ENCODE measurements at places on chromosomes 4 and X.

DNA sequence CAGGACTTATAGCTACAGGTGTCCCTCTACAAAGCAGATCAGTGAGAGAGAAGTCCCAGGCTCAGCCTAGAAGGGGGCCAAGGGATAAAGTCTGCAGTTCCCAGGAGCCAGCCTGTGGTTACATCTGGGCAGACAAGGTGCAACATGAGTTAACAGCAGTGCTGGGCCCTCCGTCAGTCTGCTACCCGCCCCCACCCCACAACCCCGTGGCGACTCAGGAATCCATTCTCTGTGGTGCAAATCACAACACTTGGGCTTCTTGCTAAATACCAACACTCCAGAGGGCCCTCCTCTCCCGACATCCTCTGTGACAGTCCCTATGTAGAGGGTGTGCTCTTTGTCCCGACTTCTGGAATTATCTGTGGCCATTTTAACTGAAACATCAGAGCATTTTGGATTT, 13.8 kb downstream of the GPM6B start:
- no peak for DNase-seq

- peak; percentile 57 for DNase-seq
Observed at GRCh38 chr4:89837993-89838390, 1.0 kb upstream of the SNCA start.

DNA sequence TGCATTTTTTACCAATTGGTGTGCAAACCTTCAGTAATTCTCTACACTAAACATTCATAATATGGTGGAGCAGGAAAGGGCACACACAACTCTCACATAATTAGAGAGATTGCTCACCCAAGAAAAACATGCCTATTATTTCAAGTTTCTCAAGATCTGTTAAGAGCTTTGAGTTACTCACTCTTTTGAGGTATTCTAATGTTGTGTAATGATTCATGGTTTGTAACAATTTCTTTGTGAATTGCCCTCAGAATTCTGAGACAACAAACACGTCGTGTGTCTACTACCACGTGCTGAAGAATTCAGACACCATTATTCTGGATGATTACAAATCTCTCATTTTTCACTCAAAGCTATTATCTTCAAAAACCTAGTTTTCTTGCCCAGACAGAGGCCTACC, 82.8 kb downstream of the PDGFC start:
- no peak for DNase-seq

- no peak for DNase-seq
Observed at GRCh38 chr4:80305466-80305865, 30.1 kb upstream of the CFAP299 start.

DNA sequence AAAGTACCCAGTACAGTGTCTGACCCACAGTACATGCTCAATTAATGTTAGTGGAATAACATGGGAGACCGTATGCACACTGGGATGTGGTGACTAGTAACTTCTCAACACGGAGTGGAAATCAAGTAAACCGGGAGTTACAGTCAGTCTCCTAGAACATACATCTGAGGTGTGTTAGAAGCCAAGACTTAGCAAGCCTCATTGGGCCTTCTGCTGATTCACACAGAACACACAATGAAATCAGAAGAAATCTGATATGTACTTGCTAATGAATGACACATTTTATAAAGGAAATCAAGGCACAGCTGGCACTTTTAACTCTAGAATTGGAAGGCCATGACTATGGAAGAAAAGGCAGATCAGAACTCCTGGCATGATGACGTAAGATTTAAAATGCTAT, 13.0 kb downstream of the TRAPPC2 start:
- DNase-seq, result no peak

- peak; percentile 11 for DNase-seq
Observed at GRCh38 chr4:94127707-94128328, 79.8 kb upstream of the SMARCAD1 start.

DNA sequence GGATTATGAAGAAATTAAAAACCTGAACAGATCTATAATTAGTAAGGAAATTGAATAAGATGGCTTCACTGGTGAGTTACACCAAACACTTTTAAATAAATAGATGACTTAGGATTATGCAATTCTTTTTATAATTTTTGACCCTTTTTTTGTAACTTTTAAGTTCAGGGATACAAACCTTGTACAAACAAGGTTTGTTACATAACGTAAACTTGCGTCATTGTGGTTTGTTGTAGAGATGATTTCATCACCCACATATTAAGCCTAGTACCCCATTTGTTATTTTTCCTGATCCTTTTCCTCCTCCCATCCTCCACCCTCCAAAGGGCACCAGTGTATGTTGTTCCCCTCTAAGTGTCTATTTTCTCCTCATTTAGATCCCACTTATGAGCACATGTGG, 75.7 kb downstream of the CPEB2 start:
- no peak for DNase-seq

- DNase-seq, result no peak
Observed at GRCh38 chr4:118790544-118790943, 45.4 kb downstream of the SEC24D start.

GRCh38 chr4:79772510-79772909, 300.5 kb downstream of the ANTXR2 start:
- no peak for DNase-seq

DNA sequence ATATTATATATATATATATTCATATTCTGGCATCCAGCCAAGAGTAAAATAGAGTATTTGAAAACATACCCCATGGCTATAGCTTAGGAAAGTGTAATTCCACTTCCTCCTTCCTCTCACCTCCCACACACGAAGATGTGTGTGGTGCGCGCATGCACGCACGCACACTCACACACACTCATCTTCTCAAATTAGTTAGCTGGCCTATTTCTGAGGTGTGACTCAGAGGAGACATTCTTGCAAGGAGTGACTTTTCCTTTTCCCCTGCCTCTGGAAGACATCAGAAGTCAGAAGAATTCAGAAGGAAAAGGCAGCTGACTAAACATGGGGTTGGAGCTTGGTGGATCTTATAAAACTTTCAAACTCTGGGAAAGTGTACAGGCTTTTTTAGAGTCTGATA, 8.8 kb downstream of the ENPEP start:
- DNase-seq, result no peak

DNA sequence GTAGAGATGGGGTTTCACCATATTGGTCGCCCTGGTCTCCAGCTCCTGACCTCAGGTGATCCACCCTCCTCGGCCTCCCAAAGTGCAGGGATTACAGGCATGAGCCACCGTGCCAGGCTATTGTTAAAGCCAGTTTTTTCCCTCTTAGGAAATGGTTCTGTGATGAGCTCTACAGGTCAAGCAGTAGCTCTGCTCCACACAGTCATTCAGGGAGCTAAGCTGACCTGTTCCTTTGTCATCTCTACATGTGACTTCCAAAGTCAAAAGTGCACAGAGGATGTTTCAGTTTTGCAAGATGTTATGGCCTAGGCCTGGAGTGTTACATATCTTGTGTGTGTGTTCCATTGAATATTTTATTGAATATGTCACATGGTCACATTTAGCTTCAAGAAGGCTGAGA, 11.4 kb downstream of the MCUB start:
- DNase-seq, result no peak

- DNase-seq, result no peak
Observed at GRCh38 chr4:140018931-140019618, 134.9 kb downstream of the MAML3 start.

- no peak for DNase-seq
Observed at GRCh38 chrX:155819525-155819924, 61.6 kb upstream of the VAMP7 start.

DNA sequence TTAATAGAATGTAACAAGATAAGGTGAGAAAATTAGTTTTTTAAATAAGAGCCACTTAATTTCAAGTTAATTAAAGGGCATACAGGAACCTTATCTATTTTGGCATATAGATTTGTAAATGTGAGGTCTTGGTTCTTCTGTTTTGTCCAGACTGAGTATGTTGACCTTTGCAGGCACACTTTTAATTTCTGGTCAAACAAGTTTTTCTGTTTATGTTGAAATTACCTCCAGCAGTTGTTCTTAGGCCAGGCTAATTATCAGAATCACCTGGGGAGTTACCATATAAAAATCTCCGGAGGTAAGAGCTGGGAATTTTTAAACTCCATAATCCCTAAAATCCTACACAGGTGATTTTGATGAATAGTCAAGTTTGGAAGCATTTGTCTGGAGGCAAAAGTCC, 227.4 kb upstream of the ANKRD50 start:
- DNase-seq, result no peak

DNA sequence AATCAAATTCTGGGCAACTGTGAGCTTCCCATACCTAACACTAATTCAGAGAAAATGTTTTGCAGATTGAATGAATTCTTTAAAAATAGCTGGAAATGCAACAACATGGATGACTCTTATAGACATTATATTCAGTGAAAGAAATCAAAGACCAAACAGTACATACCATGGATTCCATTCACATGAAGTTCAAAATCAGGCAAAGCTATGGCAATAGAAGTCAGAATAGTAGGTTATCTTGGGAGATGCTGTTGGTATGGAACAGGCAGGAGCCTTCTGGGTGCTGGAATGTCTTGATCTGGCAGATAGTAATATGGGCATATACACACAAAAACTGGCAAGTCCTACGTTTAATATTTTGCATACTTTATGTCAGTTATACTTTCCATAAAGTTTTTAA, 25.5 kb upstream of the CBLL2 start:
- no peak for DNase-seq

DNA sequence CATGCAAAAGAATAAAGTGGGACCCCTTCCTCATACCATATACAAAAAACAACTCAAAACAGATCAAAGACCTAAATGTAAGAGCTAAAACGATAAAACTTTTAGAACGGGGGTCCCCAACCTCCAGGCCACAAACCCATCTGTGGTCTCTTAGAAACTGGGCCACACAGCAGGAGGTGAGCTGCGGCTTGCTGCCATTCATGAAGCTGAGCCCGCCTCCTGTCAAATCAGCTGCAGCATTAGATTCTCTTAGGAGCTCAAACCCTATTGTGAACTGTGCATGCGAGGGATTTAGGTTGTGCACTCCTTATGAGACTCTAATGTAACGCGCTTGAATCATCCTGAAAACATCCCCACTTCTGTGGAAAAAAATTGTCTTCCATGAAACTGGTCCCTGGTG, 7.0 kb upstream of the GATA1 start:
- DNase-seq, result no peak

DNA sequence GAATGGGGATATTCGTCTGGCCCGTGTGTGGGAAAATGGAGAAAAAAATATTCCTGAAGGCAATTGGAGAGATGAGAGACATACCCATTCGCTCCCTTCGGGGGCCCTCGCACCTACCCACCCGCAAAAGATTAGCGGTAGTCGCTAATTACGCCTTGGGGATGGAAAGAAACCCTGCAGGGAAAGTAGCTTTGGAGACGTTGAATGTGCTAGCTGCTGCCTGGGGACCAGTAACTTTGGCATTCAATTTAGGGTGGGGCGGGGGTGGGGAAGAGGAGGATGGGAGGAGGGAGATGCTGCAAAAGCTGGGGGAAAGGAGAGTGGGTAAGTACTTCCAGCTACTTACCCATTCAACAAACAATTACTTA, 407 bp upstream of the ZC4H2 start:
- DNase-seq, result no peak

GRCh38 chrX:40013266-40014195, 84.2 kb downstream of the BCOR start:
- DNase-seq, result no peak

GRCh38 chr4:81844717-81845116, 373.0 kb upstream of the RASGEF1B start:
- peak; percentile 82 for DNase-seq

DNA sequence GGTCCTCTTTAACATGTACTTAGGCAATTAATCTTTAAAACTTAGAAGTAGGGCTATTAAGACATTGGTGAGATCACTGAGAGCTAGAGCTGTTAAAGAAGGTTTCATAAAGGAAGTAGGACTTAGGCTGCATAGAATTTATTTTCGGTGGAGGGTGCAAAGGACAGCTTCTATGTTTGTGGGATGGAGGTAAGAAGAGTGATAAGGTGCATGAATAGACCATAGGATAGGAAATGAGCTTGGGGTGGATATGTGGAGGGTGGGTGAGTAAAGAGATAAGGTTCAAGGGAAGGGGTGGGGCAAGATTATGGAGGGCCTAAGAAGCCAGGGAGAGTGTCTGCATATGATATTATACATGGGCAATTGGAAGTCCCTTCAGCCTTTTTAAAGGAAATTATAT, 15.9 kb downstream of the RTL9 start:
- DNase-seq, result peak; percentile 45

DNA sequence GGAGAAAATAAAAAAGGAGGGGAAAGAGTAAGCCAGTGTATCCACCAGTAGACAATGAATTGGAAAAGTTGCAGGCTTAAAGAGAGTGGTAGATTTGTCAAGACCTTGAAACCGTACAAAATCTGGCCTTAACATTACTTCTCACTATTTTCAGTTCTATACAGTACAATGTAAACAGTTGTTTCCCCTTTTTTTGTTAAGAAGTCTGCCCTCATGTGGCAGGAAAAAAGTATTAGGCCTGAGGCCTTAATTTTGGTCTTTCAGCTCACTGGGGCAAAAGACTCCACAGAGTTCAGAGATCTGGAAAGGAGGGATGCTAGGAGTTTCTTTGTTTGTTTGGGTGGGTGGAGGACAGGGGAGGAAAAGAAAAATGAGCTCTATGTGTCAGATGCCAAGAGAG, 92.8 kb upstream of the CCDC160 start:
- no peak for DNase-seq

DNA sequence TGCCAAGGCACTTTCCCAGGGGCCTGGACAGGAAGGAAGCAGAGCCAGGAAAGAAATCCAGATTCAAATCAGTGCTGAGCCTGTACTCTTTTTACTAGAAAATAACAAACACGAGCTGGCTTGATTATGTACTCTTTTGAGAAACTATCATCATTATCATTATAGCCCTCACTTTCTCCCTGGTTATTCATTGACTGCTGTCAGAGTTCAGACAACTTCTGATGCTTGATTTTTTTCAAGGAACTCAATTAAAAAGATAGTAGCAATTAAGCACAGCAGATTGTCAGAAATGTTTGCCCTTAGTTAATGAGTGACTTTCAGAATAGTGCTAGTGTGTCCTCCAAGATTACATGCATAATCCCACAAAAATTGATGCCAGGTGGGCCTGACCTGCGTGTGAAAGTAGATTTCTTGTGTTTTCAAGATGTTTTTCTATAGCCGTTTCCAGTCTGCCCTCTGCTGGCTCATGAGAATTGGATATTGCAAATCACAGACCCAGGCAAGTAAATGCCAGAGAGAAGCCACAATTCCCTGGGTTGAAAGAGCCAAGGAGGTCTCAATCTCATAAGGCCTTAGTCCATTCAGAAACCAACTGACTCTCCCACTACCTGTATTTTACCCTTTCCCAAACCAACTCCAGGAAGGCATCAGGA, 14.3 kb upstream of the PNPLA4 start:
- DNase-seq, result no peak

DNA sequence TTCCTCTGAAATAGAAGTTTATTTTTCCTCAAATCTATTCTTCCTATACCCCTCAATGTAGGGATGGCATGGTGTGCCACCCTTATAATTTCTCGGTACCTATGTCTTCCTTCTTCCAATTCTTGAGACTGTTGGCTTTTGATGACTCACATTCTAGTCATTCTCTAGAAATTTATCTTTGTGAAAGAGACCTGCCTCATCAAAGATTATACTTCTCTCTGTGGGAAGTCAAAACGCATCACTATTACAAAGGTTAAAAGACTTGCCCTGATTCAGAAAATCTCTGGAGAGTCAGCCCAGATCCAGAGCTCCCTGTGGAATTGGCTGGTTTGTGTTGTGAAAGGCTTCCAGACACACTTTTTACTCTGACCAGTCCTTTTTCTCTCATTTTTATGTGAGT, 65.9 kb upstream of the FSTL5 start:
- no peak for DNase-seq

GRCh38 chrX:39491548-39492297, 606.0 kb downstream of the BCOR start:
- DNase-seq, result peak; percentile 84
